ENCODE measurements at places on chromosomes 6 and 20.

- DNase-seq = no peak
These were observed 94.6 kb downstream of the TFAP2B start for GRCh38 chr6:50913105-50913770.

GRCh38 chr6:119384444-119384843, 34.9 kb upstream of the MAN1A1 start:
- DNase-seq = no peak

- no peak for DNase-seq
These were observed 22.2 kb upstream of the VEGFA start for GRCh38 chr6:43747784-43748183.

DNA sequence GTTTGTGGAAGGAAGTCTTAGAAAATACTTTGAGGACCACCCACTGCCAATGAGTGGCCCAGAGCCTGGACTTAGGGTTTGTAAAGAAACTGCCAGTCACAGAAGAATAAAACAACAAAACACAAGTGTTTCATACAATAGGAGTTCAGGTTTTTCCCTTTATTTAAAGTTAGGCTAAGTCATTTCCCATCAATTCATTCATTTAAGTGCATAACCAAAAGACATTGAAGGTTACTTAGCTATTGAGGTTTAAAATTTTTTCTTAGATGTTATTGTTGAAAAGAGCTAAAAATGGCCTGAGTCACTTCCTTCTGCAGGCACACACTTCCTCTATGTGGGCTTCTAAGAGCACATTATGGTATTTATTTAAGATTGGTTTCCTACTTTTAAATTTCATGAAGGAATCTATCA, 54.2 kb downstream of the ARMC2 start:
- DNase-seq = no peak

DNA sequence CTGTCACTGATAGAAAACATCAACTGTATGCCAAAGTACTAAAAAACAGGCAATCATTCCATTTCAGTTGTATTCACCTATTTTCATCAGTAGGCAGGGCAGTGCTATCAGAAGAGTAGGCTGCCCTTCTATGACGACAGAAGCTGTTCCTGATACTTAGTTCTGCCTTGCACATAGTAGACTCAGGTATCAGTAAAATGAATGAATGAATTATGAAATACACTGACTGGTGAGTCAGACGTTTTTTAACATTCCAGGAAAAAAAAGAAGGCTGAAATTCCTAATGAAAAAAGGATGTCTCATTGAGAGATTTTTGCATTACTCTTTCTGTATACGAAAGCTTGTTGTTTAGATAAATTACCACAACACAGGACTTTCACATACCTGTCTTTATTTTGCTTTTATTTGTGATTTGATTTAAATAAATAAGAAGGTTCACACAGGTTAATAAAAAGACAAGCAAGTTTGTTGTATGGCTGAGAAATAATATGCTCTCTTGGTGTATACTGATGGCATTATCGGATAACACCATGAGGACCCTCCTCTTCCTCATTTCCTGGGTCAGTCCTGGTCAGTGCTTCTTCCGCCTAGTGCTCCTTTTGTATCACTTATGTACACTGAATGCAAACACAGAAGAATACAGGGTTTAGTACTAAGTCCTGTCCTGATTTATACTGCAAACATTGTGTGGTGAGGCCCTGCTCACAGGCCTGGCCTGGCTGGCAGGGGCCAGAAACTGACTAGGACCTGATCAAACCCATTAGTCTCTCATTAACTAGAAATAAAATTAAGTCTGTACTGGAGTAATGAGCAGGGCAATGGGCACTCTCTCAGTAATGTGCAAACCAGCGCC, 39.4 kb upstream of the SPDEF start:
- no peak for DNase-seq

DNA sequence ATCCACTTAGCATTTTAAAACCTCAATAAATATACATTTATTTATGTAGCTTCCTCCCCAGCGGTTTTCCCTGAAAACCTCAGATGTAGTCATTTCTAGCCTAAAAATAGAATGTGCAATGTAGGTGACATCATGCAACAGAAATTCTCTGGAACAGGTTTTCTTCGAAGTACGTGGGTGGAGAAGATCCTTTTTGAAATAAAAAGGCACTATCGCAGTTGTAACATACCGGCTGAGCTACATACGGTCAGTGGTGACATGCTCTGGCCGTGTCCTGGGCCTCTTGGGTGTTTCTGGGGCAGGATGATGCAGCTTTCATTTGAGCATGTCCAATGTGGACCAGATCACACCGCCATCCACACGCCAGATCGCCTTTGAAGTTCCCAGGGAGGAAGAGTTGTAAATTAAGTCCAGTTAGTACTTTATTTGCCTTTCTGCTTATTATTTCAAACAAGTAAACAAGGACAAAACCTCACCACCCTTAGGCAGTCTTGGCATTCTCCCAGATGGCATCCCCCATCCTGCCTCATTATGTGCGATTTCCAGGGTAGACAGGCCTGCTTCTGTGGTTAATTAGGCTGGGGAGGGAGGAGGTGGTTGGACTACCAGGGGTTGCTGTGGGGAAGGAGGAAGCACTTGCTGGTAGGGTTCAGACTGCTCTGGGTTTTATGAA, 109.5 kb upstream of the CLDN20 start:
- peak; percentile 27 for DNase-seq

GRCh38 chr20:17710379-17711266, 10.9 kb downstream of the BANF2 start:
- no peak for DNase-seq

DNA sequence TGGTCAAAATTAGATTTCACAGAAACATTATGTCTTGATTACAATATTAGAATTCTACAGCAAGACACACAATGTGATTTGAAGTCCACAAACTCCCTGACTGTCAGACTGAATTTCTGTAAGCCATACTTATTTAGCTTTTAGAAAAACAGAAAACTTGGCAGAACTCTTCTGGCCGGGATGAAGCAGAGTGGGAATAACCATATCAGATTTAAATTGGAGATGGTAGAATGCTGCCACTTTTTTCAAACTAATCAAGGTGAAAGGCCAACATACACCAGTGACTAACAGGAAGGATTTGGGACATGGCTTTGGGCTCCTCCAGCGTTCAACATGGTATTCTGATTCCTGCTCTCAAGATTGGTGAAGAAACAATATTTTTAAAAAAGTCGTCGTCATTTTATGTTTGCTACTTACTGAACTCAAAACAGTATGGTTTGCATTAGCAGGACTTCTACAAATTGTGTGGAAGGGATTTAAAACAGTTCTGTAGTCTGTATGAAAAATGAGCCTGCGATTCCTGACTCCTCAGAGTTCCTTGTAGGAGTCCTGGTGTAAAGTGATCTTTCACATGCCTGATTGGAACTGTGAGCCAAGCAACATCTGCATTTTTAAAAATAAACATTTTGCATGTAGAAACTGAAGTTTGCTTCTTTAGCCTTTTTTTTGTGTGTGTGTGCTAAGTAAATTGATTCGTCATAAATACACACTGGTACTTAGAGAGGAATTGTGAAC, 297.9 kb upstream of the SOX4 start:
- no peak for DNase-seq

DNA sequence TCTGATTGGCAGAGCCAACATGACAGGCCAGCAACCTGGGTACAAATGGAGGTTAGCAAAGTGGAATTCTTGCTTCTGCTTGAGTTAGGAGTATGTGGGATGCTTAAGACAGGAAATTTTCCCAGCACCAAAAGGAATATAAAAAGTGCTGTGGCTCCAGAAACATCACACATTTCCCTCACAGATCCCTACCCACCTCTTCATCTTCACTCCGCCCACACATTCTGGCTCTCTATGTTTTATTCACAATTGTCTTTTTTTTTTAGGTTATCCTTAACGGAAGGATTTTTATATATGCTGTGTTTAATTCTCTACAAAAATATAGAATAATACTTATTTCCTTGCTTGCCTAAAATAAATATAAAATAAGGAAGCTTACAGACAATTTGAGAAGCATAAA, 563.3 kb upstream of the HS3ST5 start:
- DNase-seq = no peak

GRCh38 chr6:104601131-104601651, 258.5 kb downstream of the HACE1 start:
- no peak for DNase-seq

GRCh38 chr6:168031411-168031971, 34.0 kb downstream of the KIF25 start:
- DNase-seq = no peak

DNA sequence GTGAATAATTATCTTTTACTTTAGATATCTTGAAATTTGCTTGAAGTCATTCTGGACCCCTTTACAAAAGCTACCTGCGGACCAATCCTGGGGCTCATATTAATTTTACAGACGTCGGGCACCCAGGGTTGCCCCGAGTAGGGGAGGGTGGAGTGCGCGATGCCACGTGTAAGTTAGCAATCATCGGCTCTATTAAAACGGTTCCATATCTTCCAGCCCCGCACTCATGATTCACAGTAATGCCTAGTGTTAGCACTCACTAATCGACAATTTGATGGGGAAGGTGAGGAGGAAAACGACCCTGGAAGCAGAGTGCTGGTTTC, 34.9 kb upstream of the TCF21 start:
- no peak for DNase-seq

DNA sequence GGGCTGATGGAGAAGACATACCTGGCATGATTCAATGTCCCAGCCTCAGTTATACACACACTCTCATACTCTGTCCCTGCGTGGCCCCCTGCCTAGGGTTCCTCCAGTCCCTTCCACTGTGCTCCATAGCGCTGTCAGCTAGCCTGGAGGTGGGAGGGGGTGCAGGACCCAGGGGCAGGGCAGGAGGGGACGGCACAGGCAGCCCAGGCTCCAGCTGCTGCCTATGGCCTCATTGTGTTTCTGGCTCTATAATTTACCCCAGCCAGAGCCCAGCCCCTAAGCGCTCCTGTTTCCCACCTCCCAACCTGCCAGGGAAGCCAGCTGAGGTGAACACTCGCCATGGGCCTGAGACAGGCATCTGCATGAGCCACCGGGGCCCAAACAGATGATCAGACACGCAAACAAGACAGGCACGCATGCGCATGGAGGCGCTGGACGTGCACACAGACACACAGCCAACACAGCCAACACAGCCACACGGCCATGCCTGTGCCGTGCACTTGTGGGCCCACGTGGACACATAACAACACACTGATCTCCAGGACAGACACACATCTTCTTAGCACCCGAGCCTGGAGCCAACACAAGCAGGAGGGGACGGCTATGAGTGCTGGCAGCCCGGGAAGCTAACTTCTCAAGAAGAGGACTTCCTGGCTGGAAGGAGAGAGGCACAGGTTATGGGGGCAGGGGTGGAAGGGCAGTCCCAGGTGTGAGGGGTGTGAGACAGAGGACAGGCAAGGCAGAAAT, 124.9 kb downstream of the GRM4 start:
- no peak for DNase-seq

DNA sequence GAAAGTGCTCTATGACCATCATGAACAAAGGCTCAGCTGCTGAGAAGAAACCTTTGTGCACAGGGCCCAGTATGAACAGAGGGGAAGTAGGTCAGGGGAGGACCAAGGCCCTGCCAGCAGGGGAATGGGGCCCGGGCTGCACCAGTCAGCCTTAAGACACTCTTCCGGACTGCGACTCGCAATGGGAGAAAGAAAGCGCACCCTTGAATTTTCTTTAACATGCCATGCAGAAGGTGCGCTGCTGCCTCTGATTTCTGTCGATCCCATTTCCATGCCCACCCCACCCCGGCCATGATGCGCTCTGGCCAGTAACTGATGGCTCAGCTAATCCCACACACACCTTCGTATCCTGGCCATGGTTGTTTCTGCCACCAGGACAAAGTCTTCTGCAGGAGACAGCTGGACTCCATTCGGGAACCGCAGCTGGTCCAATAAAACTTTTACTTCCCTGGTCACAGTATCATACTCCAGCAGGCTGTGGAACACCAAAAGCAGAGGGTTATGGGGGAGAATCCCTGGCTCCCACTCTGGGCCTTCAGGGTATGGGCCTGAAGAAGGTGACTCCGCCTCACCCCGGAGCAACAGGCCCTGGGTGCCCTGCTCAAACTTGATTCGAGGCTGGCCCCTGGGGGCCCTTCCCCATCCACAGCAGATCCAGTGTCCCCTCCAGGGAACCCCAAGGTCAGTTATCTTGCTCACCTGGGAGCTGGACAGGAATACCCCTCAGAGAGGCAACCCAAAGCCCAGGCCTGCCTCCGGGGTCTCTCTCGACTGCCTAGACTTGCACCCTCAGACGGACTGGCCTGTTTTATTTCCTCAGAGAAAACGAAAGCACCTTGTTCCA, 20.3 kb downstream of the CST7 start:
- no peak for DNase-seq

- DNase-seq = no peak
These were observed 140.6 kb upstream of the PHACTR1 start for GRCh38 chr6:12575961-12576360.

- DNase-seq = no peak
These were observed 41.0 kb downstream of the HM13 start for GRCh38 chr20:31555203-31555775.

DNA sequence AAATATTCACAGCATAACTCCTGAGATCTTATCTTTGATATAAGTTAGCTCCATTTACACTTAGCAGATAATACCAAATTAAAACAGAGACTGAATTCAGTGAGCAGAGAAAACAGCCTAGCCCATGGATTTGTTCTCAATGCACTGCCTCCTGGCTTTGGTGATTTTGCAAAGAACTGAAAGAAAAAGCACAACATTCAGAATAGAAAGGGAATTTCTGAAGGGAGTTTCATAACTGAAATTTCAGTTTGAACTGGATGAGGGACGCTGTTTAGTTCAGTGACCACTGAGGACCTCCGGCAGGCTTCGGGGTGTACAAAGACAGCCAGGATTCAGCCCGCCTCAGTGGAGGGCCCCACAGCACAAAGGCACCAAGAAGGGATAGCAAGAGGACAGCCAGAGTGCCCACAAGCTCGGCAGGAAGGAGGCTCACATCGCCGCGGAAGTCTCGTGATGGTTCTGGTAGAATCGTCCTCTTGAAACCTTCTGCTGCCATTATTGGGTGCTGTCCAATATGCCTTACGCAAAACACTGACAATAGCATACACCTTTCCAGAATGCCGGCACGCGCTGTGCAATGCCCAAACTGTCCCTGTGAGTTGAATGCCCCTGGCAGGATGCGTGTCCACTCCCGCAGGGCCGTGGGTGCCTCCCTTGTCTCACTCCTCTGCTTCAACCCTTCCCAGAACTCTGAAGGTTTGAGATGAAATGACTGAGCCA, 9.7 kb upstream of the IRF4 start:
- DNase-seq = no peak

DNA sequence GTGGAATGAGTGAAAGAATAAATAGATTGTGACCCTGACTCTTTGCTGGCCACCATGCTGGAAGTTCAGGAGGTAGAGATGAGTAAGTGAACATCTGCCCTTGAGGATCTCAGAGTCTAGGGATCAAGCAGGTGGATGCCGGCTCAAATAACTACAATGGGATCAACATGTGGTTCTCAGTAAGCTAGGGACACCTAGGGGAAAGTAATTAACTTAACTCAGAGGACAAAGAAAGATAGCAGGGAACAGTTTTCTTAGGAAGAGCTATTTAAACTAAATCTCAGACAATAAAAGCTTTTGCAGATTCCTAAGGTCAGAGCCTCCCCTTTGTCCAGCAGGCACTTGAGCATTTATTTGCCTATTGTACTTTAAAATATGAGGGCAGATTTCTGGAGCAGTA, 29.1 kb downstream of the SLC13A3 start:
- no peak for DNase-seq

- DNase-seq = no peak
These were observed 200.0 kb upstream of the SULF2 start for GRCh38 chr20:47985092-47985850.

All from stimulated activated CD4-positive, alpha-beta T cell treated with anti-CD3 and anti-CD28 coated beads, Interleukin-1b, Interleukin-23, amount 100 ng/mL, for 48 hours (primary cell).